ENCODE measurements at places on chromosomes 6 and 20. TPM values are rescaled to one million over a fixed set of nuclear protein-coding genes. Genes with fewer than 3 reads are reported as not detected.
A peak's percentile ranks its signal among the peaks of the same experiment; 100 is the strongest.

The MRS2 gene
- 18.0 TPM for total RNA-seq

The SSTR4 gene
- not detected for total RNA-seq

The EPPIN gene
- total RNA-seq, result not detected

The LTB gene
- not detected for total RNA-seq

The FERMT1 gene
- total RNA-seq, result 2.1 TPM

The SEL1L2 gene
- not detected for total RNA-seq

The TFAP2B gene
- total RNA-seq, result 16.7 TPM

The PAX1 gene
- not detected for total RNA-seq

- no peak for DNase-seq
These were observed 30.8 kb downstream of the PDE10A start for GRCh38 chr6:165632194-165632593.

- DNase-seq, result no peak
These were observed 26.7 kb downstream of the TNFAIP3 start for GRCh38 chr6:137893726-137894125.

DNA sequence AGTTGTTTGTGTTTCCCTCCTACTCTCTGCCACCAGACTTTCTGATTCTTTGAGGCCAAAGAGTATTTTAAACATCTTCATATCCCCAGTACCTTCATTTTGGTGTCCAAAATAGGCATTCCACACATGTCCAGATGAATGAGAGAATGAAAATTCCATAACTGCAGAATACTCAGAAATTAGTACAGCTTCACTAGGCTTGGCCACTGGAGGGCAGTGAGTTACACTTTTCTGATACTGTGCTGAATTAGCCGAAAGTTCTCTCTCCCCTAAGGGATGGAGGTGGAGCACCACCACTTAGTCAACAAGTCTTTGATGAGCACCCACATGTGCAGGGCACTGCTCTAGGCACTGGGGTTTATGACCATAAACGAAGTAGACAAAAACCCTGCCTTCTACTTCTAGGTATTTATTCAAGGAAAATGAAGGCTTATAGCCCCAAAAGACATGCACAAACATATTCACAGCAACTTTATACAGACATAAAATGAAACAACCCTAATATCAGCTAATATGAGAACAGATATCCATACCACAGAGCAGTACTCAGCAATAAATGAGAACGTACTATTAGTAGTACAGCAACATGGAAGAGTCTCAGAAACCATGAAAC, 46.1 kb upstream of the TMEM217 start:
- DNase-seq, result no peak

GRCh38 chr6:3001773-3002293, 2.1 kb downstream of the NQO2 start:
- no peak for DNase-seq

DNA sequence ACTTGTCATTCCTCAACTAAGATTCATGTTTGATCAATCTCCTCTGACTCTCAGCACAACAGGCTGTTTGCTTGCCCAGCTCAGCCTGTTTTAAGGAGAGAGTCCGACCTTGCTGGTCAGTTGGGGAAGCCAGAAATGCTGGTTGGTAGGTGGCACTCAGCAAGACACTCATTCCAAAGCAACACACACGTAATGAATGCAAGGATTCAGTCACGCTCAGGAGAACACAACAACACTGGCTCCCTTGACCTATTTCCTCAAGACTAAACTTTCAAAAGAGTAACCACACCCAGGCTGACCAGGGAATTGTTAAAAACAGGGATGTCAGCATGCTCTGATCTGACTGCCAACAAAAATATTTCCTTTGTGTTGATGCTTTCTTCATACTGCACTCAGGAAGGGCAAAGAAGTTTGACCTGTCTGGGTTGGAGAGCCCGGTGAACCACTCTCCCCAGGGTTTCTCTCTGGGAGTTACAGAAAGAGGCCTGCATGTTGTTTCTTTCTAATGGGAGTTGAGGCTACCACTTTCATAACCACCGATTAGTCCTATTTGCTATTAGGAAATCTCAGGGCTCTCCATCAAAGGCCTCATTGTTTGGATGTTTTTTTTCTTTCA, 25.6 kb upstream of the PREP start:
- DNase-seq, result no peak

- DNase-seq, result no peak
These were observed 899.4 kb upstream of the FLRT3 start for GRCh38 chr20:15236812-15237211.

- no peak for DNase-seq
These were observed 2.0 kb upstream of the FKBPL start for GRCh38 chr6:32132110-32132509.

GRCh38 chr6:137871291-137871690, 4.2 kb downstream of the TNFAIP3 start:
- no peak for DNase-seq

DNA sequence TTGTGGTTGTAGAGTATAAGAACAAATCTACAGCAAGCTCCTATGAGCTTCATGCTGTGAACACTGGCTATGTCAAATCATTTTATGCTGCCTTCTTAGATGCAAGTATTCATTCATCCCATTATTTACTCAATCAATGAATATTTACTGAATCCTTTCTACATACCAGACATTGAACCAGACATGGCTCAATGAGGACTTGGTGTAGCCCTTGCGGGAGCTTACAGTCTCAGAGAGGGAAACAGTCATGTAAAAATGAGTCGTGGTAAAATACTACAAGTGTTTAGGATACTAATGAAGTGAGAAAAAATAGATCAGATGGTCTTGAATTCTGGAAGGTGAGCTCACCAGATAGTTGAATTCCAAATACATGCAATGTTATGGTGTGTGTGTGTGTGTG, 44.8 kb upstream of the ENPP1 start:
- DNase-seq, result no peak

DNA sequence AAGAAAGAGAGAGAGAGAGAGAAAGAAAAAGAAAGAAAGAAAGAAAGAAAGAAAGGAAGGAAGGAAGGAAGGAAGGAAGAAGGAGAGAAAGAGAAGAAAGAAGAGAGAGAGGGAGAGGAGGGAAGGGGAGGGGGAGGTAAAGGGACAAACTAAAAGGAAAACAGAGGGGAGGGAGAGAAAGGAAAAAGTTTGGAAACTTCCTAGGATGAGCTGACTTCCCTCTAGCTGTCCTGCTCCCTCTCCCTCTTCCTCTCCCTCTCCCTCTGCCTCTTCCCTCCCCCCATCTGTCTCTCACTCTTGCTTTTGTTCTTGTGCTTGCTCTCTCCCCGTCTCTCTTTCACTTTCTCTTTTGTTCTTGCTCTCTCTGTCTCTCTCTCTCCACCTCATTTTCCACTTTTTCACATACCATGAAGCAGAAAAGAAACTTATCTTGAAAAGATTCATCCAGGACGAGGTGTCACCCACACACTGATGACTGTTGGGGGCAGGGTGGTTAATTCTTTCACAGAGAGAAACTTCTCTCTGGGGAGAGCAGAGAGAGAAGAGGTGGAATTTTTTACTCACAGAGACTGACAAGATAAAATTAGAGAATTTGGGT, 56.4 kb upstream of the DUSP22 start:
- DNase-seq, result no peak

GRCh38 chr6:18613319-18613925, 226.3 kb downstream of the RNF144B start:
- DNase-seq, result no peak

GRCh38 chr20:34626992-34627391, 49.9 kb downstream of the PIGU start:
- no peak for DNase-seq

DNA sequence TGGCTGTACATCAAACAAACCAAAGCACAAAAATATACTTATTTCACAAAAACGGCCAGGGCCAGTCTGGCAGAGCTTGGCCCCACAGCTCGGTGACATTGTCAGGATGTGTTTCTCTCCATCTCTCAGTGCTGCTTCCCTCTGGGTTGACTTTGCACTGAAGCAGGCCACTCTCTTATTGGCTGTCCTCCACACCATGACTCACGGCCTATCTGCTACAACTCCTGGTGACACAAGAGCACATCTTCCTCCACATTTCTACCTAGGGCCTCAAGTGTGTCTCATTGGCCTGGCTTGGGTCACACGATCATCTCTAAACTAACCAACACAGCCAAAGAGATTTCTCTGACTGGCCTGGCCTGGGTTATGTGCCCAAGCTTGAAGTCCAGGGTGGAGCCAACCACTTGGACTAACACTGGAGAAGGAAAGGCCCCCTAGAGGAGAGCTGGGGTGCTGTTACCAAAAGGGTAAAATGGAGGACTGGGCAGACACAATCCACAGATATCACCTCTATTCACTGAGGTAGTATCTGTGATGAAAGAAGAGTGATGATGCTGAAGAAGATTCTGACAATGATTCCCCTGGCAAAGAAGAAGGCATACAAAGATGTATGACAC, 159.8 kb upstream of the TSHZ2 start:
- DNase-seq, result no peak

- no peak for DNase-seq
These were observed 96.7 kb upstream of the SIRPG start for GRCh38 chr20:1754306-1754705.

GRCh38 chr6:131400054-131400778, 172.8 kb upstream of the ARG1 start:
- DNase-seq, result no peak

GRCh38 chr6:78599526-78599925, 267.8 kb upstream of the IRAK1BP1 start:
- no peak for DNase-seq

GRCh38 chr20:52965819-52966218, 6.3 kb upstream of the TSHZ2 start:
- no peak for DNase-seq

GRCh38 chr6:3308106-3308505, 49.4 kb downstream of the PSMG4 start:
- DNase-seq, result peak; percentile 36

DNA sequence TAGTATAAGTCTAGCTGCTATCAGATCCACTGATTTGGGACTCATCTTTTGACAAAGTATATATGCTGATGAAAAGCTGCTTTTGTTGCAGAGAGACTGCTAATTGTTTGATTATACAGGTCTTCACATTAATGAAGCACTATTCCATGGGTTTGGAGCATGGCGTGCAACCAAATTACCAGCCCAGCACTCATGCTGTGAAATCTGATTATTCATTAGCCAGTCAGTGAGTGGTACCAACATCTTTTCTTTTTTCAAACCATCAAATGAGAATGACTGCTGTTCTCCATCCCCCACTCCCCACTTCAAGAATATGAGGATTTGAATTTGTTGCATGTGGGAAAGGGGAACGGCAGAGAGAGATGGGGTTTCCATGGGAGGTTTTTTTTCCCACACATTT, 91.3 kb downstream of the ID4 start:
- no peak for DNase-seq

DNA sequence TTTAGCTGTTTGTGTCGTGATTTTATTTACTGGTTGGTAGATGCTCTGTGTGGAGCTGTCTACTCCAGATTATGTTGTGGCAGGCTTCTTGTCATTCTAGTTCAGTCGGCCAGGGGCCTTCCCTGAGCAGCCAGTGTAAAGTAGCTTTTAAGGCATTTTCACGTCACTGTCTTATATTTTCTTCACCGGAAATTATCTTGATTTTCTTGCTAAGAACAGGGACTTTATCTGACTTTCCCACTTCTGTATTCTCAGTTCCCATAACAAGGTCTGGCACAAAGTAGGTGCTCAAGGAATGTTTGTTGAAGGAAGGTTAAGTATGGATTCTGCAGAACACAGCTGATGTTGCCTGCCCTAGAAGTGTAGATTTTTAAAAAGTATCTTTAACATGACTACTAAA, 868 bp downstream of the LTV1 start:
- no peak for DNase-seq

DNA sequence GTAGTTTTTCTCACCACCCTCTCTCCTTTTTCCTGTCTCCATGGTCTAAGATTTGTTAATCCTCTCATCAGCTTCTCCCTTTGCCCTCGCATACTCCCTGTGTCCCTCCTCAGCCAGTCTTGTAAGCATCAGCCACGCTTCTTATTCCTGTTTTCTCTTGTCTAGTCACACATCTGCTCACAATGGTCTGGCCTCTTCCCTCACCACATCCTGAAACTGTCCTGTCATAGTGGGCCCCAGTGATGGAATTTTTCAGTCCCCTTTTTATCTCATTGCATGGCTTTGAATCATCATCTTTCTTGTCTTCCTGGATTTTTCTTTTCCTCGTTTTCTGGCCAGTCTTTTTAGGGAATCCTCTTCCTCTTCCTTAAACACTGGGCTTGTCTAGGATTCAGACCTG, 57.2 kb downstream of the GFRA4 start:
- no peak for DNase-seq

DNA sequence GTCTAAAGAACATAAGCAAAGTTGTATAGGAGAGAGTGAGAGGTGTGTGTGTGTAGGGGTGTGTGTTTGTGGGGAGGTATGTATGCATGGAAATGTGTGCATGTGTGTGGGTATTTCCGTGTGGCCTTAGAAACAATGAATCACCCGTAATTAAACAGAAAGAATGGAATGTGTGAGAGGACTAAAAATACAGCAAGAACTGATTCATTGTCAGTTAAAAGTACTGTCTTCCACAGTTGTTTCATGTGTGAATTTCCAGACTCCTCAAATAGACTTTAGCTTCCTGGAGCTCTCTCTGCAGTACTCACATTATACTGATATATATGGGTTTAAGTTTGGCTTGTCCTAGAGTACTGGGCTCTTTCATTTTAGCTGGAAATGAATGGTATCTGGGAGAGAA, 145.7 kb downstream of the RIMS1 start:
- no peak for DNase-seq

GRCh38 chr20:2874456-2874855, 1.2 kb downstream of the PTPRA start:
- DNase-seq, result no peak

GRCh38 chr6:159766906-159767305, 5.1 kb downstream of the ACAT2 start:
- no peak for DNase-seq

GRCh38 chr20:57867807-57868206, 158.0 kb upstream of the PMEPA1 start:
- DNase-seq, result no peak

GRCh38 chr6:5446362-5447075, 185.2 kb downstream of the FARS2 start:
- DNase-seq, result no peak
